GM20000 (cell line): ENCODE measurements at places on chromosomes 16 and 17.
A peak's percentile ranks its signal among the peaks of the same experiment; 100 is the strongest.

DNA sequence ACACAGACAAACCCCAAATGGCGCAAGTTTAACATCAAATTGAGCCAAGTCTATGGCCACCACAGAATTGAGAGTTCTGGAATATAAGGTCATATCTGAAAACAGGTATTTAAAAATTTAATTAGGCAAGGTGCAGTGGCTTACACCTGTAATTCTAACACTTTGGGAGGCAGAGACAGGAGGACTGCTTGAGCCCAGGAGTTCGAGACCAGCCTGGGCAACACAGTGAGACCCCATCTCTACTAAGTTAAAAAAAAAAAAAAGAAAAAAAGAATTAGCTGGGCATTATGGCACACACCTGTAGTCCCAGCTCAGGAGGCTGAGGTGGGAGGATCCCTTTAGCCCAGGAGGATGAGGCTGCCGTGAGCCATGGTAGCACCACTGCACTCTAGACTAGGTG is 19.1 kb downstream of the NFE2L1 start:
- DNase-seq, result no peak

- peak; percentile 40 for DNase-seq
Measured at GRCh38 chr17:10251212-10251948, 53.0 kb upstream of the GAS7 start.

DNA sequence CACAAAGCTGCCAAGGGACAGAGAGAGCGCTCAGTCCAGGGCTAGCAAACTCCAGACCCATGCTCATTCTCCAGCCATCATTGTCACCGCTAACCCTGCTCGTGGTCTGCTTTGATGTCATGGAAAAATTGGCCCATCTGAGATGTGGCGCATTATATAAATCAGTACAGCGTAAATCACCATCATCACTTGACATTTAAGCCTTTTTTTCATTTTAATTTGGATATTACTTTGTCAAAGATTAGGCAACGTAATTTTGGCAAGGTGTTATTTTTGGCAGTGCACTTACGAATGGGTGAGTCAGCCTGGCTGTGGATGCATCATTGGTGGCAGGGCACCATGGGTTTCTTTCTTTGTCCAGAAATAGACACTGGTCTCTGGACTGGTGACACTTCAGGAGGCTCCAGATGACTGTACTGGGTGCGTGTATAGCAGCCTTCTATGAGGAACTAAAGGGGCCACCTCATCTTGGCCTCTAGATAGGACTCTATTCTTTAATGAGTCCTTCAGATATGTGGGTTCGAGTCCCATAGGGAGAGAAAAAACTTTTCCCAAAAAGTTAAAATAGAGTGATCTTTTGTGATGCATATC is 166.3 kb downstream of the MSI2 start:
- peak; percentile 58 for DNase-seq

DNA sequence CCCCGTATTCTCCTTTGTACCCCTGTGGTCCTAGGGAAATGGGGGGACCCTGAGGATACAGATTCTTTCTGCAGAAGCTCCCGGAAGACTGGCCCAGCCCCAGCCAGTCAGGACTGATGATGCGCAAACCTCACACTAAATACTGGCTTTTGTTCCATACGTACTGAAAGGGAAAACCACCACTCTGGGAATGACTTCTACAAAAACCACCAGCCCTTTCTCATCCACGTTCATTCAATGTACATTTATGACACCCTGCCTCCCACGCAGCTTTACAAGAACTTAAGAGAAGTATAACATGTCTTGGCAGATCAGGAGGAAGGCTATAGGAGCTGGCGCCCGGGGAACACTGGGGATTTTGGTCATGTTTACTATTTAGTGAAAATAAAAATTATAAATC is 70.6 kb downstream of the MARCHF10 start:
- DNase-seq, result no peak

- peak; percentile 28 for DNase-seq
Measured at GRCh38 chr17:49659661-49660382, 18.1 kb downstream of the SPOP start.

DNA sequence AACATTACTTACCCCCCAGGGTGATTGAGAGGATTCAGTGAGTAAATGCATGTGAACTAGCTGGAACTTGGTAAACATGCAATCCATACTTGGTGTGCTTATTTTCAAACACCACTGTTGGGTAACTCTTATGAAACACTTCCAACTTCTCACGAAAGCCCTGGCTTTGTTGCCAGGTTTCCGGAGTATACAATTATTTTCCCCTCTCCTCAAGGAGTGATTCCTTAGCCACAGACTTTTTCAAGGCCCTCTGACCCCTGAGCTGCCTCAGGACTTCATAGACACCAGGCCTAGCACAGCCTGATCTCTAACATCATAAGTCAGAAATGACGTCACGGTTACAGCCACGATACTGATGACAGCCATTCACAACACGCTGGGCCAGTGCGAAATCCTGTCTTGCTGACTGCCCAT is 27.6 kb downstream of the HSD17B2 start:
- DNase-seq, result no peak

GRCh38 chr17:80319262-80319998 is 58.8 kb downstream of the RNF213 start:
- DNase-seq, result no peak

DNA sequence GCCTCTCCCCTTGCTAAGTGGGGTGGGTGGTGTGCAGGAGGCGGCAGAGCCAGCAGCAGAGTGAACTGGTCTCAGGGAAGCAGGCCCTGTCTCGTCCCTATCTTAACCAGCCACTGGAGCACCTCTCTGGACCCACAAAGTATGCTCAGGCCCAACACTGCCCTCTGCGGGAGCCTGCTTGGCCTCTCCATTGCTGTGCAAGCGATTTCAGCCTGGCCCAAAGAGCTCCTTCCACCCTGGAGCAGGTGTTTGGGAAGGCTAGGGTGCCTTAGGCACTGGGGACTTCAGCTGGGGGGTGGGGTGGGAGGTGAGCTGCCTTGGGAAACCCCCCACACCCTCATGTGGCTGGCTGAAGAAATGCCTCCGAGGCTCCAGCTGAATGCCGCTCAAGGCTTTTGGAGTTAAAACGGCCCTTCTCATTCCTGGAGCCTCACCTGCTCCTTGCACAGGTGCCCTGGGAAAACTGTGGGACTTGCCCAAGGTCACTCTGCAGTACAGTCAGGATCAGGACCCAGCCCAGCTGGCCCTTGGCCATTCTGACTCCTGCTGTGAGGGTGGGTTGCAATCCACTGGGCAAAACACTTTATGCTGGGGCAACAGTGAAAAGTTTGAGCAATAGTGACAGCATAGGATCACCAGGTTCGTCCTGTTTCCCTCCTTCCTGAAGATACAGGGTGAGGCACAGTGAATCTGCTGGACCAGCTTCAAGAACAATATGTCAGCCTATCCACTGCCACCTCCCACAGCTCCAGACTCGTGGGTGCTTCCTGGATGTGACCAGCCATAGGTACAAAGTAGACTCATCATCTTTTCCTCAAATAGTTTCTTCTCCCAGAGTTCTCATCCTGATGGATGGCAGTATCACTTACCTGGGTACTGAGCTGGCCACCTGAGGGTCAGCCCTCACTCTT is 5.9 kb upstream of the UBE2O start:
- DNase-seq, result peak; percentile 78

- DNase-seq, result no peak
Measured at GRCh38 chr17:78032166-78032565, 73.7 kb downstream of the TNRC6C start.

GRCh38 chr16:58451945-58452401 is 48.0 kb upstream of the NDRG4 start:
- DNase-seq, result no peak

GRCh38 chr16:10083301-10083700 is 98.9 kb downstream of the GRIN2A start:
- no peak for DNase-seq

GRCh38 chr17:70947215-70947614 is 777.9 kb downstream of the KCNJ2 start:
- DNase-seq, result no peak

DNA sequence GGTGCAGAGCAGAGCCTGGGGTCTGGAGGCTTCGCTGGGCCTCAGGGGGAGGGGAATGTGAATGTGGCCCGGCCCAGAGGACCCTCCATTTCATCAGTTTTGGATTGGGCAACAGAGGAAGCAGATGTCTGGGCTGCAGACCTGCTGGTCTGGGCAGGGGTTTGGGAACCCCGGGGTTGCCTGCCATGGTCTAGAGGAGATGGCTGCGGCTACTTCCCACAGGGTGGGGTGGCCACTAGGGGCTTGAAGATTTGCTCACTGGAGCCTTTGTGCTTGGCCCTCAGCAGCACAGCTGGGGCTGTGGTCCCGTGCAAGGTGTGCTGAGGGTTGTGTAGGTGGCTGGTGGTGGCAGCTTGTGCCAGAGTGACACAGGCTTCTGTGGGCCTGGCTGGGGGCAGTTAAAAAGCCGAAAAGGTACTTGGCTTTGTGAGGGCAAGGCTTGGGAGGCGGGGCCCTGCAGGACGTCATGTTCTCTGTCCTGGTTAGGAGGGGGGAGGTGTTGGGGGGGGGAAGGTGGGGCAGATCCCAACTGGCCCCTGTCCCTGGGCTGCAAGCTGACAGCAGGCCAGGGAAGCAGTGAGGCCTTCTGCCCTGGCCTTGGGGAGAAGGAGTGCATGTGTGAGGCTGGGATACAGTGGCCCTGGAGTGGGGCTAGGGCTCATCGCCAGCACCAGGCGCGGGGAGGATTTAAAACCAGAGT is 98.0 kb downstream of the KPNA2 start:
- DNase-seq, result no peak

- no peak for DNase-seq
Measured at GRCh38 chr17:77258638-77259037, 117.9 kb downstream of the SEC14L1 start.

GRCh38 chr17:49031965-49032928 is 35.1 kb downstream of the IGF2BP1 start:
- peak; percentile 88 for DNase-seq

GRCh38 chr17:74435775-74436359 is 4.0 kb downstream of the GPRC5C start:
- no peak for DNase-seq

DNA sequence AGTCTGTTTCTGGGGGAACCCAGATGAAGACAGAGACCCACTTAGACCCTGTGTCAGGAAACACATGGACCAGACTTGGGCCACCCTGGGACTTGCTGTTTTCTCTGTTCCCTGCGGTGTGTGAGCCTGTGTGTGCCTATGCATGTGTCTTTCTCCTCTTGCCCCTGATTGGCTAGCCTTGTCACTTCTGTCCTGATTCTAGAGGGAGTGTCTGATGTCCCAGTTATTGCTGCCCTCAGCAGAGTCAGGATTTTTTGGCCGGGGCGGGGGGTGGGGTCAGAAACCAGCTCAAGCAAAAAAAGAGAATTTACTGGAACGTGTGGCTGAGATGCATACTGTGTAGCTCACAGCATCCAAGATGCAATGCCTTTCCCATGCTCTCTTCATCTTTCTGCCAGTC is 30.5 kb downstream of the PLCG2 start:
- DNase-seq, result no peak

GRCh38 chr16:10988164-10988803 is 43.9 kb downstream of the CLEC16A start:
- peak; percentile 50 for DNase-seq

DNA sequence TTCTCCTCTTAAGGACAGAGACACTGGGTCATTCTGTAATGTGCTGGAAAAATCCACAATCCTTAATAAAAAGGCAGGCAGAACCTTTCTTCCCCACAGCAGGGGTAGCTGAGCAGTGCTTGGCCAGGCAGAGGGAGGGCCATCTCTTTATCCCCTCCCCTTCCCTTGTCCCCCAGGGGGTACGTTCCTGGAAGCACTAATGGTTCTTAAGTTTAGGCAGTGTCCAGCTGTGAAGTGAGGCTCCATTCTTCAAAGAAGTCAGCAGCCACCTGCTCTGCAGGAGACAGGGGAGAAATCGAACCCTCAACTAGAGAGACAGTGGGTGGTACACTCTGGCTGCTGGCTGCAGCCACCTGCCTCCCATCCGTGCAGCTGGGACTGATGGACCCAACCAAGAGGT is 533.9 kb upstream of the CDH11 start:
- DNase-seq, result no peak

DNA sequence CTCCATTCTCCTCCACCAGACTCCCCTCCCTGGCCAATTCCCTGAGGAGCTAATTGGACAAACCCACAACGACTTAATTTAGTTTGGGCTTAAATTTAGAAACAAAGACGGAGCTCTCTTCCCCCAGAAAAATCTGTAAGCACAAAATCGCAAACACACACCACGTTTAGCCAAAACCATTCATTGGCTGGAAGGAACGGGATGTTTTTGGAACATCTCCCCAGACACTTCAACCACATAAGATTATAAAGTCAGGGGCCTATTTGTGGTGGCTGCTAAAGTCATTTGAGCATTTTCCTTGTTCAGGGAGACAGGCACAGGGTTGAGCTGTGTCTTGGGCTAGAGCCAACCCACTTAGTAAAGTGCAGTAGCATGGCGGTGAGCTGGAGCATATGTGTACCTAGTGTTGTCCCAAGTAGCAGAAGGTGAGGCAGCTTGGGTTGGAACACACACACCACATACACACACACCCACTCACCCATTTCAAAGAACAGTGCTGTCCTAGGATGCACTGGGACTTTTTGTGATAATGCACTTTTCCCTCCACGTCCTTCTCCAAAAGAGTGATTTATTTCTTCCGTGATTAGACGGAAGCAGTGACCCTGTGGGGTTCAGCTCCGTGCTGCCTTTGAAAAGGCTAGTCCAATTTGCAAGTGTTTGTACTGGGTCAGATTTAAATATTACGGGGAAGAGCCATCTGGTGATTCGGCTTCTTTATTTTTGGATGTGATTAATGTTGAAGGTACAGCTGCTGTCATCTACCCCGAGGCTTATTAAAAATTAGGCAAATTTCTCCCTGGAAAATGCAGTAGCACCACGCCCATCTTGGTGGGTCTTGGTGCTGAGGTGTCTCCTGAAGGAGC is 32.2 kb downstream of the ELAC2 start:
- no peak for DNase-seq

GRCh38 chr17:18182110-18182977 is 1.3 kb upstream of the ALKBH5 start:
- DNase-seq, result no peak

DNA sequence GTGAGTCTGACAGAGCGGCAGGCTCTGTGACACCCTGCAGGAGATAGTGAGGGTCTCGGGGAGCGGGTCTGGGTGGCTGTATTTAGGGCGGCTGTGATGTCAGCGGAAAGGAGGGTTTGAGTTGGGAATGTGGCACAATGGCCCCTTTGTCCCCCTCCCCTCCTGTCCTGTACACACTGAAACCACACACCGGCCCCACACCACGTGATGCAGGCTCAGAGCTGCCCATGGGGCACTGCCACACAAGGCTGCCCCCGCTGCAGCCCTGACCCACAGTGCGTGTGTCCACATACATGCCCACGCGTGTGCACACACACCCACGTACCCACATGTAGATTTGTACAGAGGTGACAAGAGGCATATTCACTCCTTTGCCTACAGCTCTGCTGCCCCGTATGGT is 15.3 kb downstream of the SGCA start:
- no peak for DNase-seq

GRCh38 chr16:88673716-88674379 is 11.0 kb upstream of the MVD start:
- DNase-seq, result peak; percentile 64

- DNase-seq, result no peak
Measured at GRCh38 chr17:29714146-29714545, 91.4 kb upstream of the CORO6 start.

DNA sequence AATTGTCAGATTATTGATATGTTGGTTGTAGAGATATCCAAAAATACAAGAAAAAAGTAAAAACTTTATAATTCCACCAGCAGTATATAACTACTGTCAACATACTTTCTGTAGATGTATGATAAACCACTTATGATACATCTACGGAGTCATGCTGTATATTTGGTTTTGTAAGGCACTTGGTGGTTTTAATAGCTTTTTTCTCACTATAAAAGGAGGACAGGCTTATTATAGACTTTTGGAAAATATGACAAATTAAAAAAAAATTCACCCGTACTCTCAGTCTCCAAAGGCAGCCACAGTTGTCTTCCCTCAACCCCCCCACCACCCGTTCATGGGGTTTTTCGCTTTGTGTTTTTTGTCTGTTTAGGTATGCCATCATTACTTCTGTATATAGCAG is 14.8 kb downstream of the RAI1 start:
- no peak for DNase-seq
